G401 (cell line): ENCODE measurements at places on chromosomes 16 and 17.

GRCh38 chr17:45672301-45672700, 111.8 kb upstream of the CRHR1 start:
- DNase-seq = no peak

DNA sequence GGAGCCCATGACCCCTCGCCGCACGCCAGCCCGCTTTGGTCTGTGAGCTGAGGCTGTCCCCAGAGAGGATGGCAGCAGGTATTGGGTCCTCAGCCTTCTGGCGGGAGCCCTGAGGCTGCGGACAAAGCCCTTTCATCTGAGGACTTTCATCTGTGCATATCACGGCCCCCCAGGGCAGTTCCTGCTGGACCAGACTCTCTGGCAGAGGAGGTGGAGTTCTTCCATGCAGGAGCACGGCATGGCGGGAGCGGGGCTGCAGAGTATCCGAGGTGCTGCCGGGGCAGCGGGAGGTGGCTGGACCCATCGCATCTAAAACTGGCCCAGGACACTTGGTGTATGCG, 18.8 kb downstream of the DHX38 start:
- DNase-seq = no peak

DNA sequence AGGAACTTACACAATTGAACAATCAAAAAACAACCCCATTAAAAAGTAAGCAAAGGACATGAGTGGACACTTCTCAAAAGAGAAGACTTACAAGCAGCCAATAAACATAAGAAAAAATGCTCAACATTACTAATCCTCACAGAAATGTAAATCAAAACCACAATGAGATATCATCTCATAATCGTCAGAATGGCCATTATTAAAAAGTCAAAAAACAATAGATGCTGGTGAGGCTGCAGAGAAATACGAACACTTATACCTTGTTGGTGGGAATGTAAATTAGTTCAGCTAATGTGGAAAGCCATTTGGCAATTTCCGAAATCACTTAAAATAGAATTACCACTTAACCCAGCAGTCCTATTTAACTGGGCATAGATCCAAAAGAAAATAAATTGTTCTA, 301.9 kb upstream of the KCNJ16 start:
- DNase-seq = no peak

DNA sequence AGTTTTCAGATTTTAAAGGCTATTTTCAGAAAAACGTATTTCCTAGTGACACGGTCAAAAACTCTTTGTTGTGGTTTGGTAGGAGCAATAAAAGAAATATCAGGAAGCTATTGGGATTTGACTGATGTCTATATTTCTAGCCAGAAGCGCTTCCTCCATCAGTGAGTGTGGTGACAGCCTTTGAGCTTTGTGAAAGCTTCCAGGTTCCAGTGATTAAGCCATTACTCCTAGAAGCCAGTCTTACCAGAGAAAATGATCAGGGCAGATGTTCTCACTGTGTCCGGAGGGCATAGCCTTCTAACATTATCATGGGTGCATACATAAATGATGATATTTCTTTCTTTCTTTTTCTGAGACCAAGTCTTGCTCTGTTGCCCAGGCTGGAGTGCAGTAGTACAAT, 39.6 kb downstream of the MAP2K6 start:
- no peak for DNase-seq

DNA sequence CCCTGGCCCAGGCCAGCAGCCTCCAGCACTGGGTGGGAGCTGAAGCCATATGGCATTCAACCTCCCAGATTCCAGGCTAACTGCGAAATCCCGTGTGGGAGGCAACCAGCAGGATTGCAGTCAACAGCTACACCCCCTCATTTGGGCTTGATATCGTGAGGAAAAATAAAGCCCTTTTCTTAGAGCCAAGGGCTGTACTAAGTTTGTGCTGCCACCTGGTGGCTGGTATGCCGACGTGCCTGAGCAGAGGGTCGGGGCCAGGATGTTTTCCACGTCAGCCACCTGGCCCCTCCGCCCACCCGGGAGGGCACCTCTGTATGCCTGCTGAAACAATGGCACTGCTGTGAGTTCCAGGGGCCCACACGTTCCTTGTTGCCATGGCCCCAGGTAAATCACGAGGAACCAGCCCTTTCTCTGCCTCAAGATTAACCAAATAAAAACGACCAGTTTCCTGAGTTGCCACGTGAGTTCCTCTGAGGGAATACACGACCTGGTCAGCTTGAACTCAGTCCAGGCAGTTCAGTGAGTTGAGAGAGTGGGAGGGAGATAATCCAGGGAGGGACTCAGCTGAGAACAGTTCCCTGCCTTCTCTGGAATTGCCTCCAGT, 9.0 kb downstream of the TMEM98 start:
- DNase-seq = peak; percentile 83

DNA sequence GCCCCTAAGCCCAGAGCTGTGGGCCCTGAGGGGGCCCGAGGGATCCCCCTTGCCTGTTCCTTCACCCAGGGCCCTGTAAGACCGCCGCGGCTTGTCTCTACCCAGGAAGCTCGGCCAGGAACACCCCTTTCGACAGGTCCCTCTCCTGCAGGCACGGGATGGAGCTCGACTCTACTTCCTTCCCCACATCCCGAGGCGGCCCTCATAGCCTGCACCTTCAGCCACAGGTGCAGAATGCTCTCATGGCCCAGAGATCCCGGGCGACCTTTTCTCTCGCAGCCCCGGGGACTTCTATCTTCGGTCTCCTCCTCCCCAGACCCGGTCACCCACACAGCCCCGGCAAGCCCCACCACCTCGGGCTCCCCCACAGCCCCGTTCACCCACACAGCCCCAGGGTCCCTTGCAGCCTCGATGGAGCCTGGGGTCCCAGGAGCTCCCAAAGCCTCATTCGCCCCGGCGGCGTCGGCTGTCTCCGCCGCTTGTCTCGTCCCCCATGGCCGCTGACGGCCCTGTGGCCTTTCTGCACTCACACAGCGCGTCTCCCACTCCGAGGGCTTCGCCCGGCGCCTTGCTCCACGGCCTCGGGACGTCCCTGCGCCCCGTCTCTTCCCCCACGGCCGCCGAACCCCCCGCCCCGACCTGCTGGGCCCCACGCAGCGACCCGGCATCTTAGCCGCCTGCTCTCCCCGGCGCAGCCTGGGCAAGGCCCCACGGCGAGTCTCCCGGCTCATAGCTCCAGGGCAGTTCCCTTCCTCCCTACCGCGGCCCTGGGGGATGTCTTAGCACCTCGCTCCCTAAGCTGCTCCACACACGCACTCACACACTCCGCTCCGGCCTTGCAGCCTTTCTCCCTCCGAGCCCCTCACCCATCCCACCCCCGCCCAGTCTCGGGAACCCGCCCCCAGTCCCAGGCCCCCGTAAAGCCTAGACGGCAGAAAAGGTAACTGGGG, 650 bp downstream of the KIAA0753 start:
- DNase-seq = no peak

- DNase-seq = no peak
Observed at GRCh38 chr16:4209666-4210065, 32.2 kb downstream of the SRL start.

GRCh38 chr17:51305182-51305581, 44.8 kb downstream of the UTP18 start:
- no peak for DNase-seq

DNA sequence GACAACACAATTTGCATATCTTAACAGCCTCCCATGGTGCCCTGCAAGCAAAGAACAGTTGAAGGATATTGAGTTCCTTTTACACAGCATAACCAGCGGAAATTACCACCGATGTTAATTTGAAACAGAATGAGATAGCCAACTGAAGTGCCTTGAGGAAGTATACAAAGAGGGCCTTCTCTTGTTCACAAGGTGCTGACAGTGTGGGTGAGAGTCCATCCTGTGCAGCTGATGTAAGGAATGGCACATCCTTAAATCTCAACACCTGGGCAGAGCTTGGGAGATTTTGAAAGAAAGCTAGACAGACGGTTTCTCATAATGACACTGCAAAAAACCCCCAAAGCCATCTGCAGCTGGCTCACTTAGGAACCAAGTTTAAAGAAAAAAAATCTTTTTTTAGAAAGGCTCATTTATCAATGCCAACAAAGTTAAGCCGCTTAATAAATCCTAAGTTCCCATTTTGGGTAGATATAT, 818.6 kb downstream of the KCNJ2 start:
- no peak for DNase-seq
